Tibial nerve (tissue), 4 donors: ENCODE measurements at places on chromosomes 1 and 21.

DNA sequence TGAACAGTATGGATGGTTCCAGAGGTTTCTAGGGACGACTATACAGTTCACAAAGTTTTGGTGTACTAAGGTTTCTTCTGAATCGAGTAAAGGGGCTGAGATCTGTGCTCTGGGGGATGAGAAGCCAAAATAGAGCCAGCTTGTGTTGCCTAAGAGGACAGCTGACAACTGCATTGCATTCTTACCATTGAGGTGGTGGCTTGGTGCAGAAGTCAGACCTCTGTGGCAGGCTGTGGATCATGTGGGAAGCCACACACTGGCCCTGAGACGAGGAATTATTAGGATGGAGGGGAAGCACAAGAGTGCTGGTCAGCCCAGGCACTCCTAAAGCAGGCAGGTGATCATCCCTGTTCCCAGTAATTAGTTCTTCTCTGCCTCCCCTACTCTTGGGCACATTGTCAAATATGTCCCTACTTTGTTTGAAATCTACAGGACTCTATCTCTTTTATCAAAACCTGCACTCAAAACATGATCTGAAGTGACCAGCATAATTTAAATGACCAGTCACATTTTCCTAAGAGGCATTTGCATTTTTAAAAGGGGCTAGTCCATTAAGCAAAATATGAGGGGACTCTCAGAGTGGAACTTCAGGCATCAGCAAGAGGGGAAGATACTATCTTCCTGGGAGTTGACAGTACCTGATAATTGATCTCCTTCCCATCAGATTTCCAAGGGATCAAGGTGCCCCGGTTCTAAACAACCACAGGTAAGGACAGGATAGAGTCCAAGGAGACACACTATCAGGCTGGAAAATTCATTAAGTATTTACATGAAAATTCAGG lies at the start of gene FCRLB:
Gene FCRLB, plus strand, starts transcription at position 589 of the 782 bp plus-strand sequence. CDS start 1,129 bp downstream, outside the sequence.
- DNase-seq = no peak

DNA sequence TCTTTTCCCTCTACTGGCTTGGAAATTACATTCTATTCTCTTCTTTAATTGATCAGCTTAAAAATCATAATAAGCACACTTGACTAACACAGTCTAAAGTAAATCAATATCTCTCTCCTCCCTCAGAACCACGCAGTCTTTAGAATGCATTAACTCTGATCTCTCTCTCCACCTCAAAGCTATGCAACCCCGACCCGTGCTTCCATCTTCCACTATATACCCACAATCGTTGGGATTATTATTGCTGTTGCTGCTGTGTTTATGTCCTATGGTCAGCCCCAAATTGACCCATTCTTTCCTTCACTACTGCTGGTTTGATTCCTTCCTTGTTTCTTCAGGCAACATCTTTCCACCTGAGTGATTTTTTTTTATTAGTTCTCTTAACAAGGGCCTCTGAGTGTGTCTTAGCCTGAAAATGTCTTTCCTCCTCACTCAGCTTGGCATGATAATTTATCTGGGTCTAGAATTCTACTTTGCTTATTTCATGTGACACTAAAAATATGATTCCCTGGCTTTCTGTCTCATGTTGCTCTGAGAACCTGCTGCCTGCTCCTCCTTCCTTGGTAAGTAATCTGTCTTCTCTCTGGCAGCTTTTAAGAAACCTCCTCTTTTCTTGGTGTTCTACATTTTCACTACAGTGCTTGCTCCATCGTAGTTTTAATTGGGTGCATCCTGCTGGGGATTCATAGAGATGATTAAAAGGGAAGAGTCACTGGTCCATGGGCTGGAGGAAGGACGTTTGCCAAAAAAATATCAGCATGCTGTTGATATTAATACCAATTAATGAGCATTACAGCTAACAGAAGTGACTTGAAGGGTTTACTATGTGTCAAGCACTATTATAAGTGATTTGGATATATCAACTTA lies 472.2 kb downstream of the MATN1 start:
- DNase-seq = no peak

DNA sequence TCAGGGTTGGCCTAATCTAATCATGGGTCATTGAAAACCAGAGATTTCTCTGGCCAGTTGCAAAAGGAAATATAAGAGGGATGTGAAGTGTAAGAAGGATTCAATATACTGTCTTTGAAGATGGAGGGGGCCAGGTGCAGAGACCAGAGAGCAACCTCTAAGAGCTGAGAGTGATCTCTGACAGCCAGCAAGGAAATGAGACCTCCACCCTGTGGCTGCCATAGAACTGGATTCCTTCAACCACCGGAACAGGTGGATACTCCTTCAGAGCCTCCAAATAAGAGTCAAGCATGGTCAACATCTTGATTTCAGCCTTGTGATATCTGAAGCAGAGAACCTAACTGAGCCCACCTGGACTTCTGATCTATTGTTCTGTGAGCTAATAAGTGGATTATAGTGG lies 128.4 kb downstream of the CYYR1 start:
- DNase-seq = no peak

DNA sequence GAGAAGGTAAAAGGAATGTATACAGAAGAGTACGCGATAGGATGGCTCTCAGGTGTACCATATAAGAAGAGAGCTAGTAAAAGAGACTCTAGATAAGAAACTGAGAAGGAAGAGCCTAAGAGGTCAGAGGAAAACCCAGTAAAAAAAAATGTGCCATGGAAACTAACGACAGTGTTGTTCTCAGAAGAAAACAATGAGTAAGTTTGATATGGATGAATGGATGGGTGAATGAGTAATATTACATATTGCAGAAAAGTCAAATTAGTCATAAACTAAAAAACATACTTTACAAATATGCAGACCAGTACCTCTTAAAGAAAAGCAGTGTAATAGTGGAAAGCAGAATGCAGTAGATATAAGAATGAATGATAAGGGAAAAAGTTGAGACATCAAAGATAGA lies 316.2 kb downstream of the HMCN1 start:
- no peak for DNase-seq

GRCh38 chr1:55353707-55354620 lies 138.8 kb upstream of the USP24 start:
- no peak for DNase-seq

DNA sequence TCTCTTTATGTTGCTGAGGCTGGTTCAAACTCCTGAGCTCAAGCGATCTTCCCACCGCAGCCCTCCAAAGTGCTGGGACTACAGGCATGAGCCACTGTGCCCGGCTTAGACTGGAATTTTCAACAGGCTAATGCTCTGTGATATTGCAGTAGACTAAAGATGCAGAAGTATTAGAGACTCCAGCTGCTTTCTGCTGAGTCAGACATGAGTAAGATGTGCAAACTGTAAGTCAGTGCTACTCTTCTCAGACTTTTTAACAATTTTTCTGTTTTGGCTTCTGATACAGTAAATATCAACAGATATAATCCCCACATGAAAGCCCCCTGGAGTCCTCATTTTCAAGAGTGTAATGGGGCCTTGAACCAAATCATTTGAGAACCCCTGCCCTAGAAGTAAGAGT lies 29.3 kb upstream of the NLRP3 start:
- no peak for DNase-seq

GRCh38 chr1:80656641-80657040 lies 1144.1 kb upstream of the ADGRL2 start:
- DNase-seq = no peak

- DNase-seq = peak; percentile 77
Measured at GRCh38 chr1:6638226-6638625, 13.6 kb downstream of the THAP3 start.

DNA sequence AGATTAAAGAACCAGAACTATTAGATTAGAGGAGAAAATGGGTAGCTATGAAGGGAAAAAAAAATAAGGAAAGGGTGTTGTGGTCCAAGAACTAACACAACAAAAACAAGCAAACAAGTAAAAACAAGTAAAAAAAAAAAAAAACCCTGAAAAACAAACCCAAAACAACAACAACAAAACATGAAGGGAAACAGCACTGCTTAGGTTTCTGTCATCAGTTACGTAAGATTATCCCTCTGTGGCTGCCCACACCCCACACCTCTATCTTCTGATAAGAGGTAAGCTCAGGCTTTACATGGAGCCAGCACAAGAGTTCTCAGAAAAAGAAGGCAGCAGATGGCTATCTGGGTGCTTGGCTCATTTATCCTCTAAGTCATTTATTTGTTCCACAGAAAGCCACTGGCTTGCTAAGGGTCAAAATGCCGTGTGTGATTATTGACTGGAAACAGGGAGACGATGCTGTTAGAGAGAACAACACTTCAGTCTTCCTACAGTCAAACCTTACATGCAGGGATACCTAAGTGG lies 57.5 kb downstream of the KIAA0319L start:
- DNase-seq = no peak

DNA sequence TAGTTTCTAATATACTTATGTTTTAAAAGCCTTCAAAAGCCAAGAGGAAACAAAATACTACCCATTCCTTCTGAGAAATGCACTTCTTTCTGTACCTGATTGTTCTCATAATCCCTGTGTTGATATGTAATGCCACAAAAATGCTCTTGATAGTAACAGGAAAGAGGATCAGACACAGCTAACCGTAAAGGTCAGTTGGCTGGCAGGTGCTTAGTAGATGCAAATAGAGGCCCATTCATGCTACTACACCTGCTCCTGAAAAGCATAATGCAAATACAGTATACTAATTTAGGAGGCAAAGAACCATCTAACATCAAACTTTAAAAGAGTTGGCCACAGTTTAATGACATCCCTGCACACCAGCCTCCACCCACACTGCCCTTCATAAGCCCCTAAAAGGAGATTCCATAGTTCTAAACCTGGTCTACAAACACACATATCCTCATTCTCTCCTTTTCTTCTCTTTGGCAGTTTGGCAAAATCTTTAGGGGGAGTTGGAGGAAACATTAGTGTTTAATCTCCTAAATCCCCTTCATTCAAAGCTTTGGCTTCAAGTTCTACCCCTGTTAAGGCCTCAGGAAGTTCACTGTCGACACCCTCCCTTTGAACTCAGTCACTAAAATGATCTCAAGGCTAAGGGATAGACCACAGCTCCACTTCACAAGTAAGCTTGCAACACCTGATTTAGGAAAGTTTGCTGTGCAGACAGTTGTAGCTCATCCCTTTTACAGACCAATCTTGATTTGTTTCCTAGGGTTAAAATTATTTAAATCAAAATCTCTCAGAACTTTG lies 2.9 kb upstream of the CD46 start:
- DNase-seq = no peak

GRCh38 chr1:155069551-155070157 lies 6.1 kb downstream of the EFNA4 start:
- DNase-seq = no peak

- no peak for DNase-seq
Measured at GRCh38 chr1:205344066-205344928, 12.4 kb downstream of the KLHDC8A start.

DNA sequence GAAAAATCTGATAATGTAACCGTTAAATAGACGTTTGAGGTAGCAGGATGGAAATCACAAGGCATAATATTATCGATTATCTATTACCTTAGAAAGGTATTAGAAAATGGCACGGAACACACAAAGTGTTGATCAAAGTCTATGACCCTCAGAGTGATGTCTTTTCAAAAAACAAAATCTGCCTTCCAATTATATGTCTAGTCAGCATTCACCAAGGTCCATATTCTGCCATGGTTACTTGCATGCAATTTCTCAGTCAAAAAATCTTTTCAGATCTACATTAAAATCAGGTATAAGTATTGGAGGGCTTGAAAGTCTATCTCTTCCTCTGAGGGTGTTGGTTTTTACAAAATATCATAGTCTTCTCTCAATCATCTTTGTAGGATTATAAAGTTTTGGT lies 81.9 kb downstream of the KCTD3 start:
- DNase-seq = no peak

- no peak for DNase-seq
Measured at GRCh38 chr1:53572065-53572814, 113.0 kb downstream of the DMRTB1 start.

GRCh38 chr1:201561601-201562000 lies 22.7 kb downstream of the NAV1 start:
- no peak for DNase-seq
